ENCODE measurements at places on chromosomes 6 and 20.

DNA sequence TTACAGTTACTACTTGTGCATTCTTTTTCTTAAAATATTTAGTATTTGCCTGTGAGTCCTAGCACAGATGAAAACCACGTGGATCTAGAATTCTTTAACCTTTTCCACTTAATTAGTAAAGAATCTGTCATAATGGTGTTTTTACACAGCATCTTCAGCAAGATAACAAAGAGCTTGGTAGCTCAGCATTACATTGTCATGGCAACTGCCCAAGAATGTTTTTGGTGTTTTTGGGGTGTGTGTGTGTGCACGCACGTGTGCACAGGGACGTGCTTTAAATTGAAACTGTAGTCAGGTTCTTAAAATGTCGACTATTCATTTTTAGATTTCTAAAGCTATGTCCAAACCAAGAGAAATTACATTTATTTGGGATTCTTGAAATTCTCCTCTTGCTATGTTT, 108.0 kb downstream of the FIG4 start:
- DNase-seq = no peak

DNA sequence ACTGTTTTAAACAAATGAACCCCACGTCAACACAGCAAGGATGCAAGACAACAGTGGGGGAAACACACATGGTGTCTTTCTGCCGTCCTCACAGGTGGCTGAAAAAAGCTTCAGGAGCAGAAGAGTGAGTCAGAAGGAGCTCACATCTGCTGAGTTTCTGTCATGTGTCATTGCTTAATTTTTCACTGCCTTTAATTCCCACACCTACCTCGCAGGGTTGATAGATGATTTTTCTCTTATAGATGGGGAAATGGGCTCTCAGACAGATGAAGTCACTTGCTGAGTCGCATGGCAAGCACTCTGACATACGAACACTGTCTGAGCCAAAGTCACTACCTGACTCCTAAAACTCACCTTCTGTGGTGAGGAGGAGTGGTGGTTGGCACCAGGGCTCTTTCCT, 28.3 kb upstream of the CARMIL1 start:
- DNase-seq = no peak

- no peak for DNase-seq
Measured at GRCh38 chr20:15440049-15440820, 1102.8 kb upstream of the FLRT3 start.

DNA sequence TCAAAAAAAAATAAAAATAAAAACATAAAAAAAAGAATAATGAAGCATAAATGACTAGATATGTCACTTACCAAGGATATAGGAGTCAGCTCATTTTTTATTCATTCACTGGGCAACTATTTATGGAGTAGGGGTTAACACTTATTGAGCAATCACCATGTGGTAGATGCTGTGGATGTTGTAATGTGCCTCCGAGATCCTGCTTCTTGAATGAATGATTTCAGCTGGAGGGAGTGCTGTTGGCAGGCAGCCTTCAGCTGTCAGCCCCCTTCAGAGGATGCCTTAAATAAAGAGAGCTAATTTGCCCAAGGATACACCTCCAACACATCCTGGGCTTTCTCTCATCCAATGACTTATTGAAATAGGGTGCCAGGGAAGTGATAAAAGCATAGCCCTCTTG, 229.5 kb upstream of the DTNBP1 start:
- DNase-seq = no peak

DNA sequence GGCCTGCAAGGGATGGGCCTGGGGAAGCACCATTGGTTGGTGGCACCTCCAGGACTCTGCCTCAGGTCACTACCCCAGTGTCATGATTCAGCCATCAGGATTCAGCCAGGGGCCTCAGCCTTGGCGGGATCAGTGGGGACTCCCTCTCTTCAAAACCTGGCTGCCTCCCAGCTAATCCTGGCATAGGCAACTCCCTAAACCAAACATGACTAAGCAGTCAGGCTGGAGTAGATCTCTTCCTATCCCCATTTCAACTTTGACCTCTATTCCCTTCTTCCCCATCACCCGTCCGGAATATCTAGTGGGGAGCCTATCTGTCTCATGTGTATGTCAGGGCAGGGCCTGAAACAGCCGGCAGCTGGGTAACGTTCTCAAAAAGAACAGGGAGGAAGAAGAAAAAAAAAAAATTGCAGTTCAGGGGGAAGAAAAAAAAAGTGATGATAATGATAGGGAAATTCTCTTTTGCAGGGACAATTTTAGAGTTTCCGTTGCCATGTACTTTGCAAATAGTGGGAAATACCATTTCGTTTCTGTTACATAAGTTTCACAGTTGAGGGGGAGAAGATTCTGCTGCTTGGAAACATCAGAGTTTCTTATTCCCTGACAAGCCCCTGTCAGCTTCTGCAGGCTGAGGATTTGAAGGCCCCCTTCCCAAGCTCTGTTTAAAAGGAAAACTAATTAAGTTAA, 4.1 kb upstream of the PREX1 start:
- no peak for DNase-seq

DNA sequence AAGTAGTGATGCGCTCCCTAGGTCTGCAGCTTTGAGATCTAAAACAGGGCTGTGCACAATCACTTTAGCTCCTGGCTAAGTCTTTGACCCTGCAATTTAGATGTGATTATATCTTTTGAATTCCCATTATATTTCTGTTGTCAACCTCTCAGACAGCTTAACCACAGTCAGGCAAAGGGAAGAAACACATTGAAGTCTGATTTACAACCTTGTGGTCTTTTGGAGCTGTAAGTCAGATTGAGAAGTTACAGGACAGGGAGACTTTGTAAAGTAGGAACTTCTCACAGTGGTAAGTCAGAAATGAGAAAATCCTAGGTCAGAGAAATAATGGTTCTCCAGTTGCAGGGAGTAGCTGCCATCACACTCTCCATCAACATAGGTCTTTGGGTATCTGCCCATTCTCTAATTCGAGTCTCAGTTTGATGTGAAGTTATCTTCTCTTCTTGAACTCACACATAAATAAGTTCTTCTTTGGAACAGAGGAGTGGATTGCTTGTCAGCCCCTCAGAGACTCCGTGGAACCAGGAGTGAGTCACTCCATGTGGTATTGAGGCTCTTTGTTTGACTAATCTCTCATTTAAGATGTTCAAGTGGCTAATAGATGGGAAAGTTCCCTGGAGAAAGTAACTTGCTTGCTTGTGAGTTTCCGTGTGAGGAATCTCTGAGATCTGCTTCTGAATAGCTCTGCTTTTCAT, 35.0 kb upstream of the SGK1 start:
- DNase-seq = no peak

- no peak for DNase-seq
Measured at GRCh38 chr6:125747589-125748405, 1.6 kb upstream of the HEY2 start.

- DNase-seq = no peak
Measured at GRCh38 chr6:17714177-17714576, 7.5 kb upstream of the NUP153 start.

GRCh38 chr20:23005776-23006175, 29.3 kb upstream of the SSTR4 start:
- DNase-seq = no peak

DNA sequence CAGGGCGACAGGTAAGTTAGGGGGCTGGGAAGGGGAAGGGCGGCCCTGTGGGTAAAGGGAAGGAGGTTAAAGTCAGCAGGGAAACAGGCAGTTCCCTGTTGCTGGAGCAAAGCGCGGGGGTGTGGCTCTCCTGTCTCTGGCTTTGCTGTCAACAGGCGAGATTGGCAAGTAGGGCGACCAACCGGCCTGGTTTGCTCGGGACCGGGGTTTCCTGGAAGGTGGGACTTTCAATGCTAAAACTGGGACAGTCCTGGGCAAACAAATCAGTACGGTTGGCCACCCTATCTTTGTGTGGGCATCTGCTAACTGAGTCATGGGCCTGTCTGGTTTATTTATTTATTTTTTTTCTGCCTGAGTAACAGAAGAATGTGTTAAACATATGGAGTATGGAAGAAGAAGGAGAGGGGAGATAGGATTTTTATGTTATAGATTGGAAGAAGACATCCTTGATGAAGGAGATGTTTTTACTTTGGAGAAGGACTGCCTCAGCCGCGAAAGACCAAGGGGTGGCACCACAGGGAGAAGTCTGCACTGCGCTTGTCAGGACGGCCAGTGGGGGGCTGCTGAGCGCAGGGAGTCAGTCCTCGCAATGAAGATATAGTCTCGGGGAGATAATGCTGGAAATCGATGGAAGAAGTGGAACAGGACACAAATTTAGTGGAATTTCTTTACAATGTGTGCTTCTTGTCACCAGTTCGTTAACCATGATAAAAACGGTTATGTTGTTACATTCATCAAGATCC, 43.4 kb upstream of the ESR1 start:
- DNase-seq = no peak

DNA sequence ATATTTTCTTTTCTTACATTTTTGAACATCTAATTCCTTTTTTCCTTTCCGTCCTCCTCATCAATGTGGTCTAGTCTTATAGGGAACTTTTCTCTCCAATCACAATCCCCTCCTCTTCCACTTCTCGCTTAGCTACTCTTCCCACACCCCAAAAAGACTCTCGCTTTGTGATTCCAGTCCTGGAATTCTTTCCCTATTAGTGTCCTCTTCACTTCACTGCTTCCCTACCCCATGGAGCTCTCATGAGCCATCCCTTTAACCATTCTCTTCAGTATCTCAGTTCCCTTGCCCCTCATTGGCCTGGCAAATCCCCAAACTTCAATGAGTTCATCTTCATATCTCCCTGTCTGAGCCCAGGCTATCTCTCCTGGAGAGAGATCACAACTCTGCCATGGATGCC, 55.3 kb upstream of the CEP85L start:
- DNase-seq = no peak

- DNase-seq = no peak
Measured at GRCh38 chr20:3925899-3926638, 36.9 kb downstream of the PANK2 start.

GRCh38 chr6:152218887-152219286, 411.4 kb downstream of the ESR1 start:
- DNase-seq = no peak

- no peak for DNase-seq
Measured at GRCh38 chr20:21981597-21982344, 276.3 kb downstream of the PAX1 start.

DNA sequence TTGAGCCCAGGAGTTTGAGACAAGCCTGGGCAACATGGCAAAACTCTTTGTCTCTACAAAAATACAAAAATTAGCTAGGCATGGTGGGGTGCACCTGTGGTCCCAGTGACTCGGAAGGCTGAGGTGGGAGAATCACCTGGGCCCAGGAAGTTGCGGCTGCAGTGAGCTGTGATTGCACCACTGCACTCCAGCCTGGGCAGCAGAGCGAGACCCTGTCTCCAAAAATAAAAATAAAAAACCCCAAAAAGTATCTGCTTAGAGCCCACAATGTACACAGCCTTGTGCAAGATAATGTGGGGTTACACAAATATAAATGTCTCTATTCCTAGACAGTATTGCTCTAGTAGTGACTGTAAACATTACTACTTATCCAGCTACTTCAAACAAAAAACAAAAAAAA, 5.9 kb downstream of the ESF1 start:
- no peak for DNase-seq

Data from stimulated activated CD8-positive, alpha-beta memory T cell treated with anti-CD3 and anti-CD28 coated beads, Interleukin-4, amount 100 ng/mL, for 4 hours (primary cell).